ENCODE measurements at places on chromosomes 5 and 9. TPM values are rescaled to one million over a fixed set of nuclear protein-coding genes. Genes with fewer than 3 reads are reported as not detected.
A peak's percentile ranks its signal among the peaks of the same experiment; 100 is the strongest.

- no peaks in the 10 kb centered on the region for H3K4me1 ChIP-seq
- no peak overlapping the region for H3K4me3 ChIP-seq
- H3K36me3 ChIP-seq = no peaks in the 10 kb centered on the region
- no peaks in the 10 kb centered on the region for H3K27me3 ChIP-seq
- H3K27ac ChIP-seq = no peak overlapping the region
Observed at GRCh38 chr9:128043467-128043868, 23.7 kb downstream of the NAIF1 start.

- H3K4me3 ChIP-seq = no peak overlapping the region
- peaks cover 24% of the 10 kb centered on the region for H3K27me3 ChIP-seq
- no peaks in the 10 kb centered on the region for H3K4me1 ChIP-seq
- DNase-seq = no peak
- no peaks in the 10 kb centered on the region for H3K36me3 ChIP-seq
Observed at GRCh38 chr5:95615164-95615467, 4.8 kb upstream of the GPR150 start.

DNA sequence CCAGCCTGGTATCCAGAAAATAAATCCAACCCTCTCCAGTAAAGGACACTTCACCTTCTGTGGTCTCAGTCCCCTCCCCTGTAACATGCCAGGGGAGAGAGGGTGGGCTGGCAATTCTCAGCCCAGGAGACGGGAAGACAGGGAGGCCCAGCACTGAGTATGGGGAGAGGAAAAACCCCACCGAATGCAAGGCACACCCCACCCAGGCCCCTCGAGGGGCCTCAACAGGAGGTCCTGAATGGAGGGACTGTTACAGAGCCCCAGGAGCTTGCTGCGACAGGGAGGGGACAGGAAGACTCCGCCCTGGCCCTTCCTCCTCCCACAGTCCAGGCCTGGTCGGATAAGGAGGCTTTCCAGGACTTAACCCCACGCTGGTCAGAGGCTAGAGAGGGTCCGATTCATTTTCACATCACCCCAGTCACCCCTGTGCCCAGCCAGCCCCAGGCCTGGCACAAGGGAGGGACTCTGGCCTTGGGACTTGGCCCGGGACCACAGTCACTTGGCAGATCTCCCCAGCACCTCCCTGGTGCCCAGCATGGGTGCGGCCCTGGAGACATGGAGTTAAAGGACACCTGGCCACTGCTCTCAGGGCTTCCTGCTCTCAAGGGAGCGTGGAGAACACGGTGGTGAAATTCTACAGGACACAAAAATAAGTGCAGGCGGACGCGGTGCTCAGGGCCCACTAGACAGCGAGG is 44.9 kb upstream of the STXBP1 start:
- peaks cover 8% of the 10 kb centered on the region for H3K27me3 ChIP-seq
- H3K4me3 ChIP-seq = peak overlapping the region; percentile 86
- no peak overlapping the region for H3K27ac ChIP-seq
- H3K36me3 ChIP-seq = no peaks in the 10 kb centered on the region

GRCh38 chr5:167546270-167546669 is 745.2 kb upstream of the WWC1 start:
- DNase-seq = no peak
- H3K36me3 ChIP-seq = no peaks in the 10 kb centered on the region
- H3K27ac ChIP-seq = no peak overlapping the region
- no peaks in the 10 kb centered on the region for H3K4me1 ChIP-seq
- no peaks in the 10 kb centered on the region for H3K27me3 ChIP-seq
- H3K4me3 ChIP-seq = no peak overlapping the region

GRCh38 chr9:89604729-89605464 is at the start of gene GADD45G:
Gene GADD45G, plus strand, starts transcription at chr9:89605012. Its CDS starts 110 bp downstream, at chr9:89605122.
- no peaks in the 10 kb centered on the region for H3K36me3 ChIP-seq
- H3K4me1 ChIP-seq = peaks cover 9% of the 10 kb centered on the region
- peaks cover 13% of the 10 kb centered on the region for H3K27me3 ChIP-seq
- H3K27ac ChIP-seq = peak within 1 kb of the TSS; percentile 96
- DNase-seq = peak; percentile 96
- peak within 1 kb of the TSS; percentile 85 for H3K4me3 ChIP-seq

The BTNL8 gene
- total RNA-seq = not detected

Measured in endodermal cell (in vitro differentiated cells).